Activated naive CD8-positive, alpha-beta T cell treated with anti-CD3 and anti-CD28 coated beads, Interleukin-2, amount 10 ng/mL, durations not matched to agents 7 days and 5 days (primary cell): ENCODE measurements at places on chromosomes 12 and 14.
A peak's percentile ranks its signal among the peaks of the same experiment; 100 is the strongest.

DNA sequence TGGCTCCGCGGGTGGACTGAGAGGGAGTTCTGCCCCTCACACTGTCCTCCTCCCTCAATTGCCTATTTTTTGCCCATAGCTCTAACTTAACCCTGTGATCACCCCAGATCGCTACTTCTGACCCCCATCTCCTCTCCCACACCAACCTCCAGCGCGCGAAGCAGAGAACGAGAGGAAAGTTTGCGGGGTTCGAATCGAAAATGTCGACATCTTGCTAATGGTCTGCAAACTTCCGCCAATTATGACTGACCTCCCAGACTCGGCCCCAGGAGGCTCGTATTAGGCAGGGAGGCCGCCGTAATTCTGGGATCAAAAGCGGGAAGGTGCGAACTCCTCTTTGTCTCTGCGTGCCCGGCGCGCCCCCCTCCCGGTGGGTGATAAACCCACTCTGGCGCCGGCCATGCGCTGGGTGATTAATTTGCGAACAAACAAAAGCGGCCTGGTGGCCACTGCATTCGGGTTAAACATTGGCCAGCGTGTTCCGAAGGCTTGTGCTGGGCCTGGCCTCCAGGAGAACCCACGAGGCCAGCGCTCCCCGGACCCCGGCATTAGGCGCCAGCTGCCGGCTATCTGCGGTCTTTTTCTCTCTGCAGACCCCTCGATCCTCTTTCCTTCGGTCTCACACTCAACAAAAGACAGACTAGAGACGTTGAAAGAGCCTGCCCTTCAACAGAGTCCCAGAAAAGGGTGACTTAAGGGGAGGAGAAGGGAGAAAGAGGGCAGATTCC lies 3.0 kb upstream of the TBX3 start:
- no peak for DNase-seq

- DNase-seq = no peak
Observed at GRCh38 chr12:29843036-29843435, 59.3 kb upstream of the TMTC1 start.

GRCh38 chr12:18578191-18578590 lies 159.6 kb downstream of the PLCZ1 start:
- no peak for DNase-seq

GRCh38 chr12:25743679-25744215 lies 190.7 kb upstream of the LMNTD1 start:
- DNase-seq = no peak

GRCh38 chr12:57215668-57216013 lies 953 bp upstream of the NXPH4 start:
- peak; percentile 62 for DNase-seq

DNA sequence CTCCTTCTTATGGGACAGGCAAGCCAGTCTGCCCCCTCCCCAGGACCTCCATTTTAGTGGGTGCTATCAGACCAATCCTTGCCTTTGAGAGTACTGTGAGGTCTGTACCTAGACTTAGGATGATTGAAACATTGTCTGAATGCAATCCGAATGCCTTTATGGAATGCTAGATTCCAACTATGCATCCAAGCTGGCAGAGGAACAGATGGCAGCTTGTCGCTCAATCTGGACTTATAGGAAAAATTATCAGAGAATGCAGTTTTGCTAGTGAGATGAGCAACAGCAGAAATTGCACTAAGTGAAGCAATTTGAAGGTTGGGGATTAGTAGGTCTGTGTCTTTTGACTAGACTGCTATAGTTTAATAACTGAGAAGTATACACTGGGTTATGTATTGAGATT lies 109.1 kb downstream of the DYRK2 start:
- no peak for DNase-seq

- no peak for DNase-seq
Observed at GRCh38 chr14:104099096-104100041, 13.9 kb downstream of the ASPG start.

- DNase-seq = no peak
Observed at GRCh38 chr12:91098461-91098860, 12.8 kb downstream of the LUM start.

- DNase-seq = no peak
Observed at GRCh38 chr12:76055393-76055792, 23.8 kb upstream of the PHLDA1 start.

DNA sequence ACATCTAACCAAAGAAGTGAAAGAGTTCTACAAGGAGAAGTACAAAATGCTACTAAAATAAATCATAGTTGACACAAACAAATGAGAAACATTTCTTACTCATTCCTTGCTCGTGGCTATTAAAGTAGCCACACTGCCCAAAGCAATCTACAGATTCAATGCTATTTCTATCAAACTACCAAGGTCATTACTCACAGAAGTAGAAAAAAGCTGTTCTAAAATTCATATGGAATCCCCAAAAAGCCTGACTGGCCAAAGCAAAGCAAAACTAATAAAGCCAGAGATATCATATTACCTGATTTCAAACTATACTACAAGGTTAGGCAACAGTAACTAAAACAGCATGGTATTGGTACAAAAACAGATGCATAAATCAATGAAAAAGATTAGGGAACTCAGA lies 305.6 kb downstream of the RPAP3 start:
- no peak for DNase-seq

DNA sequence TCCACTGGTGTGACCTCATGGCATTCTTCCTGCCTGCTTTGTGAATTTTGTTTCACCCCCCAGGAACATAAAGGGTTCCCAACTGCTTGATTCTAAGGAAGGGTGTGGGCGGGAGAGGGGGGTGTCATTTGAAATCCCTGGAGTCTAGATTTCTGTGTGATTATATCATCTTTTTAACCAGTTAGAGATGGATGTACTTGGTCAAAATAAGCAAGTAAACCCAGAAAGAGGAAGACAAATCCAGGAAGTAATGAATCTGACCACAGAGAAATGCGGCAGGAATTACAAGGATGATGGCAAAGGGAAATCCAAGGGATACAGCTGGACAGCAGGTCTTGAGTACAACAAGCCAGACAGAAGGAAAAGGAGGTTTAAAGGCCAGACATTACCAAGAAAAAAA lies 38.9 kb downstream of the DMAC2L start:
- no peak for DNase-seq

GRCh38 chr12:59149995-59150642 lies 229.8 kb upstream of the LRIG3 start:
- DNase-seq = no peak

DNA sequence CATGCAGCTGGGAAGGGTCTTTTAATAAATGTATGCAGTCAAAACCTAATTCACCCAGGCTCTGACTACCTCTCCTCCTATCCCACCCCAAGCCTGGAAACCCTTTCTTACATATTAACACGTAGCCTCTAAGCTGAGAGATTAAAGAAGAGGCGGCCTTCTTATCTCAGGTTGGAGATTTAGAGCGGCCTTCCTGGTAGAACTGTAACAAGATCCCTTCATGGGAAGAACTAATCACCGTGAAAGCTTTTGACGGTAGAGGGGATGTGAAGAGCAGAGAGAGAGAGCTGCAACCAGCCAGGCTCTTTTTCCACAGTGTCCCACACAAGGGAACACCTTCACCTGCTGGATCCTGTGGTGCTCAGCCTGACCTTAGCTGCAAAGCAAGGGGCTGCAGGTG lies 367.4 kb downstream of the MED13L start:
- no peak for DNase-seq

DNA sequence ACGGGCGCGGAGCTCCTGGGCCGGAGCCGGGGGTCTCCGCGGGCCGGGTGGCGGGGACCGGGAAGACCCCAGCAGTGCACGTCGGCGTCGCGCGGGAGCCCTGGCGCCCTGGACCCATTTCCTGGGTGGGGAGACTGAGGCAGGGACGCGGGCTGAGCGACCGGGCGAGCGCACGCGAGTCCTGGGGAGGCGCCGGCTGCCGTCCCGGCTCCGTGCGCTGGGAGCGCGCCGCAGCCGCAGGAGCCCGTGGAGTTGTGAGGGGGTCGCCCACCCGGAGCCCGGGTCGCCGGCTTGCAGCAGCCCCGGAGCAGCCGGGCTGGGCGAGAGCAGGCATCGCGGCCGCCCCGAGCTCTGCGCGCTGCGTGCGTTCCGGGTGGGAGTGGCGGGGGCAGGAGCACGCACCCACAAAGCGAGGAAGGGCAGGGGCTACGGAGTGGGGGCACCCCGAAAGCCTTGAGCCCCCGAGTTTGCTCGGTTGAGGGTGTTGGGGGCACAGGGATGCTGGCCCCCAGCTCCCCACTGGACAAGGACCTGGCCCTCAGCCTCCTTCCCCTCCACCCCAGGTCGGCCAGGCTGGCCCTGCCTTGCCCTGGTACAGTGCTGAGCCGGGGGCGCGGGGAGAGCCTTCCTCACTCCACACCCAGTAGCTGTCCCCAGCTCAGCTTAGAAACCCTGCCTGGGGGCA lies 620 bp downstream of the MMP17 start:
- DNase-seq = no peak

- no peak for DNase-seq
Observed at GRCh38 chr12:42143452-42144157, 1.1 kb downstream of the GXYLT1 start.

GRCh38 chr14:95683793-95684192 lies 2.4 kb upstream of the TCL1B start:
- peak; percentile 39 for DNase-seq

DNA sequence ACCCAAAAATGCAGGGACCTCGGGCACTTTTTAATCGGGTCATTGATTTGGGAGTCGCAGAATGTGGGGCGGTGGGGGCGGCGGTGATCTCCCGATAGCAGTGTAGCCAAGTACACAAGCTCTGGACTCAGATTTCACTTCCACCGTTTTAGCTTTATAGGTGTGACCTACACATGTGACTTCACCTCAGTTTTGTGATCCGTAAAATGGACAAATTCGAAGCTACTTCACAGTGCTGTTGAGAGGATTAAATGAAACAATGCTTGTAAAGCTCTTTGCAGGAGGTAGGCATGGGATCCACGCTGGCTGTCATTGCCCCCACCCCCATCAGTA lies 478 bp downstream of the RITA1 start:
- no peak for DNase-seq

GRCh38 chr14:68633131-68633991 lies 159.5 kb downstream of the ZFP36L1 start:
- no peak for DNase-seq

DNA sequence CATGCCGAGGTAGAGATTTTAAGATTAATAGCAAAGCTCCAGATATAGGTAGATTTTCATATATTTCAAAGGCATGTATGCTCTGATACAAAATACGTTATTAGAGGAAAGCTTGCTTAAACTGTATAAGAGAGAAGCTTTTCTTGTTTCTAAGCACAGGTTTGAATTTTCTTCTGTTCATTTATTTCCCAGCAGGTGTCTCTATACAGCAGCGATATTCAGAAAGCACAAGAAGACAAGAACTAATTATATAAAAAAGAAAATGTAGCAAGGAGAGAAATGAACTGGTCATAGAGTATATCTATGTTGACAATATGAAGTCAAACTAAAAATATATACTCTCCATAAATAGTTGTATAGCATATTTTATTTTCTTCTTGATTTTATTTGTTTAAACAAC lies 307.4 kb upstream of the NOVA1 start:
- DNase-seq = no peak

DNA sequence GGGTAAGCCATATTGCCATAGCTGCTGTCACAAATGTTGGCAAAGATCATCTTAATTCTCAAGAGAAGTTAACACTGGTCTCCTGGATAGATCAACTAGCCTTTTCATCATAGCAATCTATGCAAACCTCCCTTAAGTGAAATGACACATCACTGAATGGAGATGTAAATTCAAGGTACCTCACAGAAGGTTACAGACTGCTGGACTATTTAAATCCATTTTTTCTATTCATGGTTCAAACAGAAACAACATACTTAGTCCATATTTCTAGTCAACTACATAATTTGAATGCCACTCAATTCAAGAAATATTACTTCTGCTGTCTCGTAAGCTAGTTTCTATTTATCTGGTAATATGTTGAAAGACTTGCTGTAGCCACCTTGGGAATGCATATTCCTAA lies 748.3 kb downstream of the C12orf50 start:
- no peak for DNase-seq

DNA sequence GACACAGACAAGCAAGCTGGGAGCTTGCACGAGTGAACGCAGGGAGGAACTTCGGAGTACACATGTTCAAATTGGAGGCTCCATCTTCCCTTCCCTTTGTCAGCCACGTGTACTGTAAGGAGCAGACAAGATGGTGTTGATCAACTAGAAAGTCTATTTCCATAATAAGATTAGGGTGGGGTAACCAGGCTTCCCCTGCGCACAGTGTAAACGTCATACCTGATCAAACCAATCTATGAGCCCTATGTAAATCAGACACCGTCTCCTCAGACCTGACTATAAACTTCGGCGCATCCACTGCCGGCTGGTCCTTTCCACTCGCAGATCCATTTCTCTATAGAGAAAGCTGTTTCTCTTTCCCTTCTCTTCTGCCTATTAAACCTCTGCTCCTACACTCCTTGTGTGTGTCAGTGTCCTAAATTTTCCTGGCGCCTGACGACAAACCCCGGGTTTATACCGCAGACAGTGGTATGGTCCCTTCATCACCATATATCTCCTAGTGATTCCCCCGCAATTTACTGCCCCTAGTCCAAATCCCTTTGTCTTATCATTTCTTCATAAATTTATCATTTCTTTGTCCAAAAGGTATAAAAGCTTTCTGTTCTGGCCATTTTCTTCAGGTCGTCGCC lies 7.5 kb upstream of the ETFBKMT start:
- DNase-seq = no peak

GRCh38 chr12:6769666-6770065 lies 2.7 kb upstream of the LAG3 start:
- no peak for DNase-seq

DNA sequence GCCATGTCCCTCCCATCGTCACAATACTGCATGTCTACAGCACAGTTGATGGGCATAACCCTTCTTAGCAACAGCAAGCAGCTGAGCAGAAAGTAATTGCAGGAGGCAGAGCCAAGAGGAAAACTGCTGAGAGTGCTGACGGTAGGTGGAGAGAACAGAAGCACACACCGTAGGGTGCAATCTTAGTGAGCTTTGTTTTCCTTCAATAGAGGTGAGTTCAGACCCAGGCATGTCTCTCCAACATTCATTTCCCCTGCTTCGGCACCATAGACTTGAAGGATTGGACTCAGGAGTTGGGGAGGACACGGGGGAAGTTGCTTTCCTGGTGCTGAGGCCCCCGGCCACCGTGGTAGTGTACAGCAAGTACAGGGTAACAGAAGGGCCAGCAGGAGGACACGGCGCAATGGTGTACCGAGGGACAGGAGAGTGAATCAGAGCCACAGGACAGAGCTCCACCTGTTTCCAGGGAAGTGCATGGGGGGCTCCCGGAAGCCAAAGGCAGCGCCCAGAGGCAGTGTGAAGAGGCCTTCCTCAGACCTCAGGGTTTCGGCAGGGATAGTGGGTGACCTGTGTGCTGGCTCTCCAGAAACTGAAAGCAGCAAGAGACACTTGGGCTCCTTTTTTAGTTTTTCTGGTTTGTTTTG lies 36.3 kb upstream of the SINHCAF start:
- DNase-seq = peak; percentile 56
